Activated CD8-positive, alpha-beta T cell treated with anti-CD3 and anti-CD28 coated beads for 36 hours (primary cell): ENCODE measurements at places on chromosomes 6 and 20. TPM values are rescaled to one million over a fixed set of nuclear protein-coding genes. Genes with fewer than 3 reads are reported as not detected.
A peak's percentile ranks its signal among the peaks of the same experiment; 100 is the strongest.

- no peak for DNase-seq
Observed at GRCh38 chr6:3506200-3506599, 49.4 kb upstream of the SLC22A23 start.

DNA sequence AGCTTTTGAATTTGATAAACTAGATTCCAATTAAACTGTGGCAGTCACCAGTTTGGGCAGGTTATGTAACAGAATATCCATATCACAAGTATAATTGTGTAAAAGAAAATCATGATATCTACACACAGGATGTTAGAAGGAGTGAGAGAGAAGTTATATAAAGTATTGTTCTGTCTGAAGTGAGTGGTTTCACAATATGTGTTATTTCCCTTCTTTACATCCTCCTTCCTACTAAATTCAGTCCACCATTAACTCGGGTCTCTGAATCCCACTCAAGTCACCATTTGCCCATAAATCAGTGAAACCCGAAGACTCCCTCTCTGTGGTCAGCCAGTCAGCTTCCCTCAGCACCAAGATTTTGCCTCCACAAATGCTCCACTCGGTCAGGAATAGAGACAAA is 796 bp downstream of the HLA-DQB1 start:
- no peak for DNase-seq

DNA sequence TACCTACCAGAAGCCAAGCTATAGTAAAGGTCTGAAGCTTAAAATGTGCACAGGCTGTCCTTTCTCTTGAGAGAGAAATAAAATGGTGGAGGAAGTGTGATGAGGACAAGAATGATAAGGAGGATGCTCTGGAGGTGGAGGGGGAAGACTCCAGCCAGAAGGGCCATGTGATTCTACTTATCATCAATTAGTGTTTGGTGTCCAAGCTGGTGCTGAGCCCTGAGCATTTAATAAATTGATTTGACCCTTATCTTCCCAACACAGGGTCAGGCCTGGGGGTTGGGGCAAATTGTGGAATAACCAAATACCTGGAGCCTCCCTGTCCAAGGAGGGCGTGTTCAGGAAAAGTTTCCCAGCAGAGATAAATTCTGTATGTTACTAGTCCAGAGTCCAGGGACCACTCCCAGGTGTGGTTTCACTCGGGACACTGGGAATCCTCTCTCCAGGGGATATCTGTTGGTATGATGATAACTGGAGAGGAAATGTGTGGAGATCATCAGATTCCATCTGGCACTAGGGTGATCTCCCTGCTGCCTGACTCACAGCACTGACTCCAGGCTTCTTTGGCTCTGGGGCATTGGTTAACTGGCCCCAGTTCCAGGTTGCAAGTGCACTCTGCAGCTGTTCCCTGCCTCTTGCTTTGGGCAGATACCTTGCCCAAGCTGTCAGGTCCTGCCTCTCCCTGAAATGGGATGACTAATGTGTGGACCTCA is 3.8 kb upstream of the MYBL2 start:
- DNase-seq = no peak

GRCh38 chr20:53070706-53071392 is 98.7 kb downstream of the TSHZ2 start:
- peak; percentile 8 for DNase-seq

The FLOT1 gene
- total RNA-seq = 135 TPM

The ZNF391 gene
- total RNA-seq = 2.8 TPM

The ADGRF1 gene
- total RNA-seq = not detected

The BPIFB4 gene
- total RNA-seq = not detected
